ENCODE measurements at places on chromosomes 11 and 22.

DNA sequence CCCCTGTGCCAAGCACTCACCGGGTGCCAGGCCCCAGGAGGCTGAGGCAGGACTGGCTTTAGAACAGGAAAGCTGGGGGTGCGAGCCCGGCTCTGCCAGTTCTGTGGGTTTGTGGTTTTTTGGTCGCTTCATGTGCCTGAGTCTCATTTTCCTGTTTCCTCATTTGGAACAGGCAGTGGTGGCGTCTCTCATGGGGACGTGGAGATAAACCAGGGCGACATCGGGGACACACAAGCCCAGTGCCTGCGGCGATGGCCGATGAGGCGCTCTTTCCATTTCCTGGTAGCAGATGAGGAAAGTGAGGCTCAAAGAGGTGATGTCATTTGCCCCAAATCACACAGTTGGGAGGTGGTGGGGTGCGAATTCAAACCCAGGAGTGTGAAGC, 20.8 kb upstream of the CHKA start:
- no peak for DNase-seq

- DNase-seq = no peak
Measured at GRCh38 chr22:35589071-35589755, 27.9 kb downstream of the MB start.

DNA sequence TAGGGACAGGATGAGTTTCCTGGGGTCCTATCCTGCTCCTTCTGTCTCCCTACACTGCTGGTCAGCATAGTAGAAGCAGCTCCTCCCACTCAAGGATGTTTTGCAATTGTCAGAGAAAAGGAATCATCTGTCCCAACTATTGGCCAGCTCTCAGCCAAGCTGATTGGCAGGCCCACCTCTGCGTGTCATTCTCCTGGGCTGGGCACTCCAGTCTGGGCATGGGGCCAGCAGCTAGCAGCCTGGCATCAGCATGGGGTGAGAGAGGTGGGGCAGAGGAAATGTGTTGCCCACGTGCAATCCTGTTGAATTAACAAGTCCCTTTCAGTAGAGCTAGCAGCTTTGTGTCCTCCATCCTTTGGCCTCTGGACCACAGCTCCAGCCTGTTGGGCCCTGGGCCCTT, 14.1 kb downstream of the ANKK1 start:
- no peak for DNase-seq

- DNase-seq = no peak
Measured at GRCh38 chr11:66100272-66101065, 30.4 kb downstream of the PACS1 start.

DNA sequence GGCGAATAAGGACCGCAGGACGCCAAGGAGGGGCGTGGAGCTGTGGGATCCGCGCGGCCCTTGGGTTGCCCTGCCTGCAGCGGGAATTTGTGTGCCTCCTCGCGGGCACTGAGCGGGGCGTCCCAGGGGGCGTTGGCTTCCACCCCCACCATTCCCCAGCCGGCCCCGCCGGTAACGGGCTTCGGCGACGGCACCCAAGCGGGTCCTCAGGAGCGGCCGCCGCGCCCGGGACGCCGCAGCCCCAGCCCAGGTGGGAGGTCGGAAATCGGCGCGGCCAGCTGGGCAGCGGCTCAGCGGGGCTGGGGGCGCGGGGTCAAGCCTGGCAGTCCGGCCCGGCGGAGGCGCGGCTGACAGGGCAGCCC, 320 bp downstream of the CLTCL1 start:
- peak; percentile 41 for DNase-seq

DNA sequence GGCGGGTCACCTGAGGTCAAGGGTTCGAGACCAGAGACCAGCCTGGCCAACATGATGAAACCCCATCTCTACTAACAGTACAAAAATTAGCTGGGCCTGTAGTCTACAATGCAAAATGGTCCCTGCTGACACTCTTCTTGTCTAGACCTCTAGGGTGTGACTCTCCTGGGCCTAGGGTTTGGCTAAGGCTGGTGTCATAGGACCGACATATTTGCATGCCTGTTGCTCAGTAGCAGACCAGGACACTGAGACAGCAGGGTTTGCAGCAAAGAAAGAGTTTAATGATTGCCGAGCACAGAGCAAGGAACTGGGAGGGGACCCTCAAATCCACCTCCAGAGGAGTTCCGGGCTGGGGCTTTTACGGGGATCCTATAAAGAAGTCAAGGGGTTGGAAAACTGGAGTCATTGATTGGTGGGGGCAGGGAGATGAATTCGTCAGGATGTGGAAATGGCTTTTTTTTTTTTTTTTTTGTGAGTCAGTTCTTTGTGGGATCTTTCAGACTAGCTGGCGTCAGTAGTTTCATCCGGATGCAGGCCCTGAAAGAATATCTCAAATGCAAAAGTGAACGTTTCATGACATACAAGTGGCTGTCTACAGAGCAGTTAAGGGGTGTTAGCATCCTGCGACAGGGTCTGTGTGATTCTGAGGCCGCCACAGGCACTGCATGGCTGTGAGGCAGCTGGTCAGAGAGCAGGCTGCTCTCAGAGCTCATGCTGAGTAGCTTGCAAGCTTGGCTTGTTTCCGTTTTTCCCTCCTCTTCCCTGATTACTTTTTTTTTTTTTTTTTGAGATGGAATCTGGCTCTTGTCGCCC, 27.2 kb upstream of the A4GALT start:
- DNase-seq = no peak

- no peak for DNase-seq
Measured at GRCh38 chr11:117334896-117335295, 7.2 kb downstream of the CEP164 start.

GRCh38 chr11:118002541-118003423, 16.6 kb downstream of the IL10RA start:
- no peak for DNase-seq

- DNase-seq = no peak
Measured at GRCh38 chr11:33438301-33438700, 181.1 kb downstream of the HIPK3 start.

DNA sequence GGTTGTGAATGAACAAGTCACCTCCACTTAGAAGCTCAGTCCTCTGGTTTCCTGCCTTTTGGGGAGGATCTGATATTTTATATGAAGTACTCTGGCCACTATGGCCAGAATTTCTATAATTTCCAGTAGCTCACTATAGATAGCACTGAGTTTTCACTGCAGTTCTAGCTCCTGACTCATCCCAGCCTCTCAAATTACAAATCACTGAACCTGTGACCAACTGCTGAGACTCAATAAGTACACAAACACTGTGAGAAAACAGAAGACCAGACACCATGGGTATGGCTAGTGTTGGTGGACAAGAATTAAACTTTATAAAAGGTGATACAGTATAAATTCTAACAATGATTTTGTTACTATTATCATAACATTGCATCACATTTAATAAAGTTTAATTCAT, 47.1 kb upstream of the UCP3 start:
- no peak for DNase-seq

GRCh38 chr11:33670250-33671011, 30.2 kb downstream of the C11orf91 start:
- DNase-seq = no peak

DNA sequence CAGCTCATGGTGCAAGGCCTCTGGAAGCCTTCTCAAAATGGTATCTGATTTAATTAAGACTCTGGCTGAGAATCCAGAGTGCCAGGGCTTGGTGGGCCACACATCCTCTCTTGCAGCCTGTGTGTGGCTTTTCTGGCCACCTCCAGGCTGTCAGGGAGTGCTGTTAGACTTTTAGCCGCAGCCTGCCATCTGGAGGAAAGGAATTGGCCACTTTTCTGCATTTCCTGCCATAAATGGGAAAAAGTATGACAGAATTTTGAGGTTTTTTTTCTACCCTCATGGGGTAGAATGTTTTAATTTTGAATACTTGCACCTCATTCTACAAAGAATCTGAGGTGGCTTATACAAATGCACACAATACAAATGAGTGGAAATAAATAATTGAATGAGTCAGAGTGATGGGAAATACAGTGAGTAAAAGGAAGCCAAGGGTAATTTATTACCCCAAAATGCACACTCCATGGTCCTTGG, 218.4 kb downstream of the ADAMTS15 start:
- DNase-seq = no peak

GRCh38 chr11:45409587-45409986, 123.4 kb upstream of the SYT13 start:
- no peak for DNase-seq

- no peak for DNase-seq
Measured at GRCh38 chr11:30346068-30346688, 23.3 kb downstream of the ARL14EP start.

DNA sequence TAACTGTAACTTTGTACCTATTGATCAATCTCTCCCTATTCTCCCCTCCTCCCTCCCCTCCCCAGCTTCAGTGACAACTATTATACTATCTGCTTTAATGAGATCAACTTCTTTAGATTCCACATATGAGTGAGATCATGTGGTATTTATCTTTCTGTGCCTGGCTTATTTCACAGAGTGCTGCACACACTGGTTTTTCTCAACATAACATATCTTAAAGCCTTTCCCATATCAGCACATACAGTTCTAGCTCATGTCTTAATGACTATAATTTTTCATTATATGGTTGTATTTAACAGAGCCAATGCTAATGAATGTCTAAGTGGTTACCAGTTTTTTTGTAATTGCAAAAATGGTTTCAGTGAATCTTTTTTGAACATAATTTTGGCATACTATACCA, 340.3 kb upstream of the DDI1 start:
- no peak for DNase-seq

- DNase-seq = no peak
Measured at GRCh38 chr11:110606415-110606814, 105.8 kb downstream of the ARHGAP20 start.

GRCh38 chr22:19599626-19600243, 75.5 kb upstream of the CLDN5 start:
- DNase-seq = no peak

GRCh38 chr11:74694136-74694930, 36.9 kb downstream of the CHRDL2 start:
- DNase-seq = no peak

DNA sequence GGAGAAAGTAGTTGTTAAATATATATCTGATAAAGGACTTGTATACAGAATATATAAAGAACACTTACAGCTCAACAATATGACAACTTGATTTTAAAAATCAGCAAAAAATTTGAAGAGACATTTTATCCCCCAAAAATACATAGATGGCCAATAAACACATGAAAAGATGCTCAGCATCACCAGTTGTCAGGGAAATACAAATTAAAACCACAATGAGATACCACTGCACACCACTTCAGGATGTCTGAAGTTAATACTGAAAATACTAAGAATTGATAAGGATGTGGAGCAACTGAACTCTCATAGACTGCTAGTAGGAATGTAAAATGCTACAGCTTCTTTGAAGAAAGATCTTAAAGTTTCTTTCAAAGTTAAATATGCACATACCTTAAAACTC, 49.2 kb downstream of the KREMEN1 start:
- DNase-seq = no peak

DNA sequence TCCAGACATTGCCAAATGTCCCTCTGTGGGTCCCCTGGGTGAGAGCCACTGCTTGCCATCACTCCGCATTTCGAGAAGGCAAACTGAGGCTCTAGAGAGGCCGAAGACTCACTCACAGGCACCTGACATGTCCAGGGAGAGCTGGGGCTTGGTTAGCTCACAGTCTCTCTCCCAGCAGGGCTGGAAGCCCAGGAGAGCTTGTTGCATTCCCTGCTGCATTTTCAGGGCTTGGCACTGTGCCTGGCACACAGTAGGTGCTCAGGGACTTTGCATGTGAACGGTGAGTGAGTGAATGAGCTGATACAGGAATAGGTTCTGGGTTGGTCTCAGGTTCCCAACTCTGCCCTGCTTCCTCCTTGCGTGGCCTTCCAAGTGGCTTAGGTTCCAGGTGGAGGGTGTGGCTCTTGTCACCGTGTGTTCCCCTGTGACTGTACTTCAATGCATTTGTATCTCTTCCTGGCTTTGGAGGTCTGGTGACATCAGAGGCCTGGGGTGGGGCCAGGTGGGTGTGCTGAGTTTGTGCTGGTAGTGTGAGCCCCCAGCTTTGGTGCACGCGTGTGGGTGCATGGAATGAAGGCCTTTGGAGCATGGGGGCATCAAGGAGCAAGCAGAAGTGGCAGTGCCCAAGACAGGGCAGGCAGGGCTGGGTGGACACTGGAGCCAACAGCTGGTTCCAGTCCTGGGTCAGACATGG, 18.4 kb upstream of the SMIM38 start:
- peak; percentile 30 for DNase-seq

Data from liver (tissue), 10 donors.